CD4-positive, CD25-positive, alpha-beta regulatory T cell (primary cell): ENCODE measurements at places on chromosomes 5 and 9. TPM values are rescaled to one million over a fixed set of nuclear protein-coding genes. Genes with fewer than 3 reads are reported as not detected.

DNA sequence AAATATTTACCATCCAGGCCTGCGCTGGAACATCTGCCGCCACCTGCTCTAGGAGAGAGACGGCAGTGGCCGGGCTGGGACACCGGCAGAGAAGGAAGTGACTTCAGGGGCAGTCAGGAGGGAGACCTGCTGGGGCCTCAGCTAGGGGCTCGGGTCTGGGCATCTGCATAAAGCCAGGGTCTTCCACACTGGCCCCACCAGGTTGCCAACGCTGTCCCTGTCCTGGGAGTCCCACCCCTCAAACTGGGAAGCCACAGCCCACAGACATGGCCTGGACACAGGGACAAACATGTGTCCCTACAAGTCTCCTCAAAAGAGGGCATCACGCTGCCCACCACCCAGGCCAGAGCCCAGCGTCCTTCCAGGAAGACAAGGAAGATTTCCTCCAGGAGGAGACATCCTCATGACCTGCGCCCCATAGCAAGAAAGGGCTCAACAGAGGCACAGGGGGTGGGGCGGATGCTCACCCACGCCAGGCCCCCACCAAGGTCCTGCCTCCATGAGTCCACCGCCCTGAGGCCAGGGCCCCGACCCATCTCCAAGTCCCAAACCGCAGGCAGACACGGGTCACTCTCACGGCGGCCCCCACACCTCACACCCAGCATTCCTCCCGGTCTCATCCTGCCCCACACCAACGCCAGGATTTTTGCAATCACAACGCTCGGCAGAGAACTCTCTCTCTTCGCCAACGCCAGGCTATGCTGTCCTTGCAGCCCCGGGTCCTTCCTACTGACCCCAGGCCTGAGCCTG is 9.0 kb downstream of the VAV2 start:
- no peak for DNase-seq
- H3K27me3 ChIP-seq: no peaks in the 10 kb centered on the region
- no peaks in the 10 kb centered on the region for H3K36me3 ChIP-seq
- H3K4me1 ChIP-seq: no peaks in the 10 kb centered on the region
- no peak overlapping the region for H3K27ac ChIP-seq

- no peak overlapping the region for H3K4me3 ChIP-seq
- no peaks in the 10 kb centered on the region for H3K27me3 ChIP-seq
- no peak overlapping the region for H3K27ac ChIP-seq
- DNase-seq: no peak
- peaks cover 42% of the 10 kb centered on the region for H3K36me3 ChIP-seq
- peaks cover 6% of the 10 kb centered on the region for H3K4me1 ChIP-seq
These were observed 38.4 kb downstream of the SMC5 start for GRCh38 chr9:70297141-70297540.

ENTREP1 gene
- not detected for total RNA-seq

CARTPT gene
- not detected for total RNA-seq

DNA sequence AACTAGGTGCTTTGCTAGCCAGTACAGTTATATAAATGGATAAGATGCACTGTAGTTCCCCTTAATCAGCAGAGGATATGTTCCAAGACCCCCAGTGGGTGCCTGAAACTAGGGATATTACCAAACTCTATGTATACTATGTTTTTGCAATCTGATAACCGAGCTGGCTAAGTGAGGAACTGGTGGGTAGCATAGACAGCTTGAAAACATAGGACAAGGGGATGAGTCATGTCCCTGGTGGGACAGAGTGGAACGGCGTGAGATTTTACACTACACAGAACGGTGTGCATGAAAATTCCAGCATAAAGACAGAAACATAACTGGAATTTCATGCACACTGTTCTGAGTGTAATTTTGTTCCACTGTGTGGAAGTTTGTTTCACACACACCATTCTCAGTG is 86.9 kb downstream of the BASP1 start:
- no peak overlapping the region for H3K27ac ChIP-seq
- H3K4me3 ChIP-seq: no peak overlapping the region
- H3K36me3 ChIP-seq: no peaks in the 10 kb centered on the region
- no peak for DNase-seq
- no peaks in the 10 kb centered on the region for H3K4me1 ChIP-seq

CMYA5 gene
- total RNA-seq: 0.10 TPM

WDR70 gene
- 35.3 TPM for total RNA-seq

DNA sequence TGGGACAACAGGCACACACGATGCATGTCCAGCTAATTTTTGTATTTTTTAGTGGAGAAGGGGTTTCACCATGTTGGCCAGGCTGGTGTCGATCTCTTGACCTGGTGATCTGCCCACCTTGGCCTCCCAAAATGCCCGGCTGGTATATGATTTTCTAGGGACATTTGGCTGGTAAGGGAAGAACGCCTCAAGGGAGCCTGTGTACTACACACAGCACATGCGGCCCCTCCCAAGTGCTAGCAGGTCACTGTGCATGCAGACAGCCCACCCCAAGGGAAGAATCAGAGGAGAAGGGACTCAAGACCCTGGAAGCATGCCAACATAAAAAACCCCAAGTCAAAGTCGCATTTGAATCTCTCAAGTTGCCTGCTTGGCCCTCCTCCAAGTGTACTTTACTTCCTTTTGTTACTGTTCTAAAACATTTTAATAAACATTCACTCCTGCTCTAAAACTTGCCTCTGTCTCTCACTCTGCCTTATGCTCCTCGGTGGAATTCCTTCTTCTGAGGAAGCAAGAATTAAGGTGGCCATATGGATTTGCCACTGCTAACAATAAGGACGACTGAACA is 24.3 kb upstream of the OTULINL start:
- H3K36me3 ChIP-seq: no peaks in the 10 kb centered on the region
- peaks cover 3% of the 10 kb centered on the region for H3K27me3 ChIP-seq
- H3K4me1 ChIP-seq: peaks cover 11% of the 10 kb centered on the region
- no peak overlapping the region for H3K4me3 ChIP-seq
- DNase-seq: no peak

TRMO gene
- total RNA-seq: 47.1 TPM

DNA sequence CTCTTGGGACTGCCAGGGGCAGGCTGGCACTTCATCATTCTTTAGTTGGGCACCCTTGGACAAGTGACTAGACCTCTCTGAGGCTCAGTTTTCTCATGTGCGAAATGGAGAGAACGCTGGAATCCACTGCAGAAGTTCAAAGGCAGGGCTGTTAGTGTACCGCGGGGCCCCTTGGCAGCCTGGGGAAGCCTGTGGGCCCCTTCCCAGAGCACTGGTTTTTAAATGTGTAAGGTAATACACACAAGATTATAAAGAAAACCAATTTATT is 209.5 kb upstream of the MVB12B start:
- H3K36me3 ChIP-seq: no peaks in the 10 kb centered on the region
- no peak for DNase-seq
- no peaks in the 10 kb centered on the region for H3K27me3 ChIP-seq

DNAH5 gene
- not detected for total RNA-seq

DNA sequence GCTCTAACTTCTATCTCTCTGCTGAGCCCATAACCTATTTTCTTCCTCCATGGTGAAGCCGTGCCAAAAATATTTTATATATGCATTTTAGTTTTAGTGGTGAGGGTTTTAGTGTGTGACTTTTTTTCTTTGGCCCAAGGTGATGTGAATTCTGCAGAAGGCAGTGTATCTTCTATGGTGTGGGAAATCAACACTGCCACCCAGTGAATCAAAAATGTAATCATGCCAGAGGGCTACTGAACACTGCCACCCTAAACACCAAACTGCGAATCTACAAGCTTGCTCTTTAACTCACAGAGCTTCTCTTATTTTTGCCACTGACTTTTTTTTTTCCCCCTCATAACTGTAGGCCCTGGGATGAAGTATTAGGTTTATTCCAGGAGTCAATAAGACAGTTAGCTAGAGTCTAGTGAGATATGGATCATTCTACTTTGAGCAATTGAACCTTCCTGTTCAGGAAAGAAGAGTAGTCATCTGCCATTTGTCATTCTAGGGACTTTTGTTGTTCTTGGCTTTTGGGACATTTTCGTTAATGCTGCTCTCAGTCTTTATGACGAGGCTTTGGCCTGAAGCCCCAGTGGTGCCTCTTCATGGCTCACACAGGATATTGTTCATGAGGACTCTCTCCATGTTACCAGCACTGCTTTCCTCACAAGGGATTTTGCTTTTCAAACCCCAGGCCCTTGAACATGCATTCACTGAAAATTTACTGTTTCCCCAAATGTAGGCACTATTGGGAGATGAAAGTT is 53.1 kb downstream of the C7 start:
- no peak overlapping the region for H3K27ac ChIP-seq
- no peaks in the 10 kb centered on the region for H3K27me3 ChIP-seq
- no peak overlapping the region for H3K4me3 ChIP-seq
- DNase-seq: no peak

- H3K36me3 ChIP-seq: no peaks in the 10 kb centered on the region
- H3K27me3 ChIP-seq: peaks cover 2% of the 10 kb centered on the region
- H3K4me1 ChIP-seq: no peaks in the 10 kb centered on the region
- H3K27ac ChIP-seq: no peak overlapping the region
- no peak for DNase-seq
- no peak overlapping the region for H3K4me3 ChIP-seq
These were observed 21.5 kb upstream of the CAST start for GRCh38 chr5:96640696-96641095.

GRCh38 chr5:149938279-149938678 is 6.3 kb downstream of the PDE6A start:
- no peak for DNase-seq
- H3K27me3 ChIP-seq: peaks cover 7% of the 10 kb centered on the region
- H3K4me3 ChIP-seq: no peak overlapping the region
- no peak overlapping the region for H3K27ac ChIP-seq
- no peaks in the 10 kb centered on the region for H3K4me1 ChIP-seq

GPX8 gene
- total RNA-seq: not detected
